ENCODE measurements at places on chromosomes 6 and 20. TPM values are rescaled to one million over a fixed set of nuclear protein-coding genes. Genes with fewer than 3 reads are reported as not detected.

DNA sequence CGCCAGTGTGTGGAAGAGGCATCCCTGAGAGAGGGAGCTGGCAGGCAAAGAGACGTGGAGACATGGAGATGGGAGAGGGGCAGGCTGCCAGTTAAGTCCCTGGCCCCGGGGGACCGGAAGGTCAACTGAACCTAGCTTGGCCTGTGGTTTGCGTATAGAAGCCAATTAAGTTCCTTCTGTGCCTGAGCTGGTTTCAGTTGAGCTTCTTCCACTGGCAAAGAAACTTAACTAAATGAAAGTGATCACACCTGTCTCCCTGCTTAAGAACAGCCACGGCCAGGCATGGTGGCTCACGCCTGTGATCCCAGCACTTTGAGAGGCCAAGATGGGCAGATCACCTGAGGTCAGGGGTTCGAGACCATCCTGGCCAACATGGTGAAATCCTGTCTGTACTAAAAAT lies 26.7 kb upstream of the NNAT start:
- no peak for DNase-seq

- DNase-seq: peak; percentile 86
Measured at GRCh38 chr6:31900917-31901414, 920 bp downstream of the ZBTB12 start.

DNA sequence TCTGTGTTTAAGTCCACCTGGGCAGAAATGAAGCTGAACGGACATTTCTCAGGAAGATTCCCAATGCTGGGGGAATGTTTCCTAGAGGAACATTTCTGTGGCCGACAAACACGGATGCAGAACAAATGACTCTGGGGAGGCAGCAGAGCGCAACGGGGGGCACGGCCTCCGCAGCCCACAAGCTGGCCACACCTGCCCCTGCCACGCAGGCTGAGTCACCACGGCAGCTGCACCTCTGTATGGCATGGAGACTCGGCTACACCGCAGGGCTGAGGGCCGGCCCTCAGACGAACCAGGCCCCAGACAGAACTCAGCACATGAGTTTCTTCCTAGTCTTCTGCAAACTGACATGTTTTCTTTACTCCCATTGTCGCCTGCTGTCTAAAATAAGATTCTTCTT lies 10.0 kb upstream of the PRR18 start:
- no peak for DNase-seq

DNA sequence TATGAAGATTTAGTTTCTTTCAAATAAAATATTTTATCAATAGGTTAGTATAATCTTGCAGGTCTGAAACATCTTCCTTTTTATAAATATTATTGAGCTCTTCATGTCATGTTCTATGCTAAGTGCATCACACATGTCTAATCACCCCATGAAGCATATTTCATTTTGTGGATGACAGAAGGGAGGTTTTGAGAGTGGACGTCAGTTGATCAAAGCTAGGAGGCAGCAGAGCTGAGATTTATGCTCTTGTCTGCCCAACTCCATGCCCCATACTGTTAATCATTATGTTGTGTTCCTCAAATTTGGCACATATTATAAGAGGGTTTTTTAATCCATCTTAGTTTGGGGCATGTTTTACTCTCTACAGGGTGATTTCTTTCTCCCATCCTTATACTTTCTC lies 22.7 kb downstream of the DSE start:
- no peak for DNase-seq

DNA sequence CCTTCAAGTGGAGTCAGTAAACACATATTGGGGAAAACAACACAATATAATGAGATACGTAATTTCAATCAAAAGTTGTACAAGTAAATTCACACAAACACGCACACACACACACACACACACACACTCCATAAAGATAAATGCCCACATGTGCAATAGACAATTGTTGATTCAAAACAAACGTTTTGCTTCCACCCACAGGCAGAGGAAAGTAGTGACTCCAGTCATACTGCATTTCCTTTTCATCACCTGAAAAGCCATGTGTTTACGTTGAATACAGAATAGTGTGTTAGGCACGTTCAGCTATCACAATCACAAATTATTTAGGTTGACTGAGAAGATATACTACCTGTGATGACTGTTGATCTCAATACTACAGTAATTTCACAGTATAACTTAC lies 443.8 kb upstream of the MANEA start:
- DNase-seq: no peak

DNA sequence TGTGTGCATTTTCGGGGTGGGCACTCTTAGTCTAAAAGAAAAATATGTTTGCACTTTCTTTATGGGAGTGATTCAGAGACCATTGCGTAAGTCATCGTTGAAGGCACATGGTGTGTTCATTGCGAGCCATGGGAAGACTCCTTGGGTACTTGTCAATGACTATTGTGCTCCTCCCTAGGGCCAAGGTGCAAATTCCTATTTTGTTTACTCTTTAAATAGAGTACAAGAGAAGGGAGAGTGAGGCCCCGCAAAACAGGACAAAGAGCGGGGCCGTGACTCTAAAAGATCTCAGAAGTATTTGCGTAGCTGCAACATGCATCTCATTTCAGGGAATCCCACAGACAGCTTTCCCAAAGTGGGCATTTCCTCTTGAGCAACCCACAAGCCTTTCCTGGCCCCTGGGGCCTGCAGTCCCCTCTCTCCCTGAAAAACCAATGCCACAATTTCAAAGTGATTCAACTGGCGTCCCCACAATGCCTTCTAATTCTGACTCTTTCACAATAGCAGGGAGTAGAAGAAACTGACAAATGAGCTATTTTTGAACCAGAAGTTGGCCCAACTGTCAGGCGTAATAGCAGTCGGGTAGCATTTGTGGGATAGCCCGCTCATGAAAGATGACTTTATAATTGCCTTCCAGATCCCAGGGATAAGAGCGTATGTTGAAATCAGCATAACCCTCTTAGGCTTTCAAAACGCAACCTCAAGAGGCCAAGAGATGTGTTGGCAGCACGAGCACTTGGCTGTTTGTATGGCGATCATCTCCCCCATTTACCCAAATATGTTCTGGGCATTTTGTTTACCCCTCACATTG lies 277.9 kb upstream of the BMP2 start:
- no peak for DNase-seq

- DNase-seq: peak; percentile 64
Measured at GRCh38 chr20:32164984-32165735, 42.4 kb downstream of the PLAGL2 start.

DNA sequence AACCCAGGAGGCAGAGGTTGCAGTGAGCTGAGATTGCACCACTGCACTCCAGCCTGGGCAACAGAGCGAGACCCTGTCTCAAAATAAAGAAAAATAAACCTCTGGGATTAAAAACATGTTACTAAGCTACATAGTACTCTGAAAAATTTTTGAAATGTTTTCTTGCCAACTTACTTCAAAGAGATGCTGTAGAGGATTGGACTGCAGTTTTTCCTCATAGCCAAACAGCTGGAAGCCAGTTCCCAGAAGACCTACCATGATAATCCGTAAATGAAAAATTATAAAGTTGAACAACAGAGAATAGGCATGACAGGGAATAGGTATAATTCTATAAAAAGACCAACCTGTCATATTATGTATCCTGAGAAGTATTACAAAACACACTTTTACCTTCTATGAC lies 48.0 kb downstream of the RARS2 start:
- no peak for DNase-seq

GRCh38 chr6:4506223-4506622 lies 270.0 kb upstream of the CDYL start:
- no peak for DNase-seq

GRCh38 chr6:15513801-15514711 lies 148.8 kb downstream of the DTNBP1 start:
- DNase-seq: peak; percentile 81

GRCh38 chr6:39430871-39431523 lies 108.5 kb upstream of the KCNK16 start:
- DNase-seq: peak; percentile 91

DNA sequence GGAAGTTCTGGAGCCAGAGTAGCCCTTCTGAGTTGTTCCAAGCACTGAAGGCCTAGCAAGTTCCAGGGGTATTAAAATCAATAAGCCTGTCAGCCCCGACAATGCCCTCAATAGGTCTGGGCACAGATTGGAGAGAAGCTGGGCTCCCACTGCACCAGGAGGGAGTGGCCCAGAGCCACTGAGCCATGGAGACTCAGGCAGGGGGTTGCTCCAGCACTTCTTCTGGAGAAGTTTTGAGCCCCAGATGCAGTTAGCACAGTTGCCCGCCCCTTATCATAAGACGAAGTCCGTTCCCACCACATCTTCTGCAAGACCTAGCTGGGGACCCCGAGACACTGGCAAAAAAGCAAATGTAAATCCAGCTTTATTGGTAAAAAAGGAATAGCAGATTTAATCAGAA lies 13.0 kb downstream of the DEFB132 start:
- no peak for DNase-seq

DNA sequence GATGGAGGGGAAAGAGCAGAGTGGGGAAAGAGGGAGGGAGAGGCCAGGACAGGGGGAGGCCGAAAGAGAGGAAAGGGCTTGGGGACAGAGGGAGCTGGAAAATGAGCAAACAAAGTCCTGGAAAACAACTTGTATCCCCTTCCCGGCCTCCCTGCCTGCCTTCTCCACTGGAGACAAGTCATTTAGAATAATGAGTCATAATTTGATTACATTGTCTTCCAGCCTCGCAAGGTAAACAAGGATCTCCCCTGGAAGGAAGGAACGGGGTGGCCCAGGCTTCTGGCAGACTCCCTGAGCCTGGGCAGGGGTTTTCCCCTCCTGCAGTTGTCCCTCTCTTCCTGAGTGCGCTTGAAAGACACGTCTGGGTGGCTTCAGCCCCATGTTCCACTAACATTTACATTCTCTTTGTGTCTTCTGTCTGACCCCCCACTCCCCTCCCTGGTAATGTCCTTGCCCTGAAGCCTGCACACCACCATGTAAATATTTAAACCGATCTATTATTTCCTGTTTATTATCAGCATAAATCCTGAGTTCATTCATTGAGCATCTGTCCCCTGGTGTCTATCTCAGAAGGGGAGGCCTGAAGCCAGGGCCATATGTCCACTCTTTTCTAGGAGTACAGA lies 12.1 kb upstream of the MRPS18A start:
- no peak for DNase-seq

DNA sequence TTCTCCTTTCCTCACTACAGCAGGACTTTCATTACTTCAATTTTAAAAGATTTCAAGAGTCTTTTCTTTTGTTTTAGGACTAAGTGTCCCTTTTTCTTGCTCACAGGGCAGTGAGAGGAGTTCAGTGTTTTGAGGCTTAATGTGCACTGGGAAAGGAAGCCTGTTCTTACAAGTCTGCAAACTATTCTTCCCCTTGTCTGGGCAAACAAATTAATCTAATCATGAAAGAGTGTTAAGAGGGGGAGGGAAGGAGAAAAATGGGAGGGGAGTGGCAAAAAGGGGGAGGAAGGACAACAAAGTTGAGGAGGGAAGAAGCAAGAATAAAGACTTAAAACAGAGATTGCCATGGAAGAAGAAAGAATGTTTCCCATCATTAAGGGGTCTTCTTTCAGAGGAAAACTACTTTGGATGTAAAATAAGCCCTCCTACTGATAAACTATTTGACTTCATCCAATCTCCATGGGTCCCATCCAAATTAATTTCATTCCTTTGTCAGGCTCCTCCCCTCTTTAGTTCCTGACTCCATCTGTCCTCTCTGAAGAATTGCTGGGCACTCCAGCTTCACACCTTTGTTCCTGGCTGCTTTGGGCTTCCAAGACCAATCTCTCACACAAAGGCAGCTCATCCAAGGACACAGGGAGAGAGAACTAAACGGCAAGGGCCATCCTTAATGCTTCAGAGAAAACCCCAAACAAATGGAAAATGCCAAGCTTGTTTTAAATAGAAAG lies 244.5 kb downstream of the TPBG start:
- DNase-seq: no peak

DNA sequence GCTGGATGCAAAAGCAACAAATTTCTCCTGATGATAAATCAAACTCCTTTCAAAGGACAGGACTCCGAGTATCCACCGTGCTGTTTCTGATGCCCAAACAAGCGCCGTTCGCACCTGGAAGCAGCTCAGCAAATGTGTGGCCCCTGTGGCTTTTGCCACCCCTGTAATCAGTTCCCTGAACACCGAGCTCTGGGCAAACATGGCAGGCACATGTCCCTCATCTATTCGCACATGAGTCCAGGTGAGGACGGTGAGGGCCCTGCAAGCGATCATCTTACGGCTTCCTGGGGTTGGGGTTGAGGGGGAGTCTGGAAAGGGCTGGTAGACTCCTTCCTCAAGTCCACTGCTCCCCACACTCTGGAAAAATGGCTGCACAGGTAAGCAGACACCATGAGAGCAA lies 23.7 kb downstream of the RNASET2 start:
- DNase-seq: no peak

DNA sequence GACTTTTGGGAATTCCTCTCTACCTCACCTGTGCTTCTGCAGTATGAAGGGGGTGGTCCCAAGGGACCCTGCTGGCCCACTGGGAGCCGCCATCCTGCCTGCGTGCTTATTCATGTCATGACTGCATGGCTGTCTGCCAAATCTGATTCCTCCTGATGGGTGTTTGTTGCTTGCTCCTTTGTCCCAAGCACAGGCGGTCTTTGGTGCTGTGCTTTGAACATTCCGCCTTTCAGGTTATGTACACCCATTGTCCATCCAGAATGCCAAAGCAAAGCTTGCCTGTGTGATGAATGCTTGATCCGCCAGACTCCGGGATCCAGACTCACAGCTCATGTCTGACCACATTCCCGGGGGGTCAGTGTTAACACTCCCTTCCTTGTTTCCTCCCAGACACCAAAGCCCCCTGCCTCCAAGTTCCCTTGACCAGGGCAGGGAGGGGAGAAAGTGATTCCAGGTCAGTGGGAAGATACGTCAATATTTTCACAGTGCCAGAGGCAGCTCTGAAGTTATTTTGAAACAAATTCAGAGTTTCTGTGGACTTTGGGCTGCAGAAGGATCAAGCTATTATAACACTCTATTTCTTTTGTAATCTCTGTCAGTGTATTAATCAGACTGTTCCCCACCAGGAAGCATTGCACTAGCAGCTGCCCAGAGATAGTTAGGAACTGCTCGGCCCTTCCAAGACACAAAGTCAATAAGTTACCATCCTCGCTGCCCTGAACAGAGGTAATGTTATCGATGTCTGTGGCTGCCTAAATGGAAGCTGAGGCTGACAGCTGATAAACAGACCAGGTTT lies 9.5 kb downstream of the DAAM2 start:
- no peak for DNase-seq

GRCh38 chr20:59752101-59752586 lies 147.8 kb downstream of the PHACTR3 start:
- no peak for DNase-seq

The LAMP5 gene
- 2.9 TPM for total RNA-seq

The TCP11 gene
- total RNA-seq: not detected

The BCLAF1 gene
- total RNA-seq: 135 TPM

The IPCEF1 gene
- total RNA-seq: not detected

The WFDC12 gene
- not detected for total RNA-seq

The PKHD1 gene
- not detected for total RNA-seq
